GM12891 (cell line): ENCODE measurements at places on chromosomes 16 and 17.

DNA sequence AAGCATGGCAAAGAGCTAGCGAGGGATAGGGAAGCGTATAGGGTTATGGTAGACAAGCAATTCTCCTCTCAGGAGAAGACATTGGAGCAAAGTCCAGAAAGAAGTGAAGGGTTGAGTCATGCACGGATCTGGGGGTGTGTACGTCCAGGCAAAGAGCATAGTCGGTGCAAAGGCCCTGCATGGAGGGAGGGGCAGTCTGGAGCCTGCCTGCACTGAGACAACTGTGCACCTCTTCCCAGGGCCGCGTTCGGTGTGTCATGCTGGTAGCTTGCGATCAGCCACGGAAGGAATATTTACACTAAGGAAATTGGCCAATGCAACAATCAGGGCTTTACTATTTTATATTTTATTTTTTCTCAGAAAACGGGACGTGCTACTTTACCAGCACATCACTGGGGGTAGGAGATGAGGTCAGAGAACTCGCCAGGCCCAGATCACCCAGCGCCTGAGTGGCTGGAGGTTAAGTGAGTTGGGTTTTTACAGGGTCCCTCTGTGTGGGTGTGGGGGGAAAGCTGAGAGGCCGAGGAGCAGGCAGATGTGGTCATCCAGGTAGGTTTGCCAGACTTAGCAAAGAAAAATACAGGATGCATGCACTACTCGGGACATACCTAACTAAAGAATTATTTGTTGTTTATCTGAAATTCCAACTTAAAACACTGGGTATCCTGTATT lies 6.7 kb upstream of the B9D1 start:
- no peak for DNase-seq

GRCh38 chr17:73271072-73271471 lies 9.4 kb upstream of the CPSF4L start:
- peak; percentile 61 for DNase-seq

- no peak for DNase-seq
Measured at GRCh38 chr17:7173687-7174602, 5.2 kb downstream of the ASGR1 start.

- no peak for DNase-seq
Measured at GRCh38 chr17:34424814-34425491, 61.9 kb upstream of the CCL1 start.

DNA sequence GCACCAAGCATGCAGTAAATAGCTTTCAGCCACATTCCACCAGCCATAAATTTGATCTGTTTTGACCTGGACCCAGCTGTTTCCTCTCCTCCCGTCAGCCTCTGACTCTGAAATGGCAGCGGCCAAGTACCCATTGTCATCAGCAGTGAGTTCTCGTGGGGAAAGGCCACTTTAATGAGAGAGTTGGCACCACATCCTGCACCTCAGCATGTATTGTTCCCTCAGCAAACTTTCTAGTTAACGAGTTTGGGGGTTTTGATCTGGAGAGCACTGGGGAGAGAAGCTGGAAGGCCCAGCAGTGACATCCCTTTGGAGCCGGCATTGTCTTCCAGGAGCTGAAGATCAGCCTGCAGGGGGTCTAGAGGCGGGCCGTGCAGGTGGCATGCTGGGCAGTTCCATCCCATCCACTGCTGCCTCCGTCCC lies 84.9 kb downstream of the RPA1 start:
- no peak for DNase-seq

DNA sequence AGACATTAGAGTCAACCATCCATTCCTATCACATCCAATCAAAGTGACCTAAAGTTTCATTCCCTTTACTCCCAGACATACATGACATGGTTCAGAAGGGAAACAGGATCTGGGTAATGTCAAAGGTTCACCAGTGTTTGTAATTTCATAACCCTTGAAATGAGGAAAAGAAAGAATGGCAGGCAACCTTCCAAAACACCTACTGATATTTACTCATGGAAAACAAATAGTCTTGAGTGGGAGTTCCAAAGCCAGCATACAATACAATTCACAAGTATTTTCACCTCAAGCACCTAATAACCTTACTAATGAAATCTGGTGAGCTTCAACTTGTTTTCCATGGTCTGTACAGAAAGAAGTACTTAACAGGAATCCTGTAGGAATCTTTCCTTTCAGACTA lies 72.5 kb upstream of the AXIN2 start:
- DNase-seq = no peak

DNA sequence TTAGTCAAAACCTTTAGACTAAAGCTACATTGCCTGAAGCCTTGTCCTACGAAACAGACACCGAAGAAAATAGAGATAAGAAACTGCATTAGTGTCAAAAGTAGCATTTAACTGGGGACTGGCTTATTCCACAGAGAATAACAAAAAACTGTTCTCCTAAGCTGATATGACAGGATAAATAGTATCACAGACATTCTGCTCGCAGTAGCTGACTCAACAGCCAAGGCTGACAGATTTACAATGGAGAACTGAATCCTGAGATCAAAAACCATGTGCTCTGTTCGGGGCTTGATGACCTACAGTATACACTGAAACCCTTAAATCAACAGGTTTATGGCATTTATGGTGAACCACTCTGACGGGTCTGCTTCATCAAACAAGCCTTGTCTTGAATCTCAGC lies 25.5 kb downstream of the ADAMTS18 start:
- DNase-seq = no peak

DNA sequence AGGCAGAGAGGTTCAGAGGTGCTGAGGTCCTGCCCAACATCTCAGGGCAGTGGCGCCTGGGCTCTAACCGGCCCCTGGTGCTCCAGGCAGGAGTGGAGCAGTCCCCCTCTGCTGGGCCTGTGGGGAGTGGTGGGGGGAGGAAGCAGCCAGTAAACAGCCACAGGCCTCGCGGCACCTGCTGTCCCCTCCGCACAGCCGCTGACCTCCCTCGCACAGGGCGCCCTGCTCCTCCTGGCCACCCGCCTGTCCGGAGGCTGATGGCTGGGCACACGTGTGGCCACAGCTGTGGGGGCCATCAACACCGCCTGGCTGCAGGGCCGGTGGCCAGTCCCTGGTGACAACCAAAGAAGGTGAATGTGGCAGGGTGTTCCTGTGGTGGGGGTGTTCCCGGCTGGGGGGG lies 36.8 kb upstream of the PABPN1L start:
- DNase-seq = no peak

DNA sequence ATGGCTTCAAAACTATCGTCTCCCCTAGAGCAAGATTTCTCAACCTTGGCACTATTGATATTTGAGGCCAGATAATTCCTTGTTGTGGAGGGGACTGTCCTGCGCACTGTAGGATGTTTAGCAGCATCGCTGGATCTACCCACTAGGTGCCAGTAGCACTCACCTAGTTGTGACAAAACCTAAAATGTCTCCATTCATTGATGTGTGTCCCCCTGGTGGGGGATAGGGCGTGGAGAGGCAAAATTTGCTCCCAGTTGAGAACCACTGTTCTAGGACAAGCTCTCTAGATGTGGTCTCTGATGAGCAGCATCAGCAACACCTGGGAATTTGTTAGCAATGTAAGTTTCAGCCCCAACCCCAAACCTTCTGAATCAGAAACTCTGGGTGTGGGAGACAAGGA lies 259.0 kb downstream of the XYLT1 start:
- DNase-seq = no peak

GRCh38 chr17:43994272-43995149 lies 9.9 kb upstream of the NAGS start:
- peak; percentile 71 for DNase-seq

DNA sequence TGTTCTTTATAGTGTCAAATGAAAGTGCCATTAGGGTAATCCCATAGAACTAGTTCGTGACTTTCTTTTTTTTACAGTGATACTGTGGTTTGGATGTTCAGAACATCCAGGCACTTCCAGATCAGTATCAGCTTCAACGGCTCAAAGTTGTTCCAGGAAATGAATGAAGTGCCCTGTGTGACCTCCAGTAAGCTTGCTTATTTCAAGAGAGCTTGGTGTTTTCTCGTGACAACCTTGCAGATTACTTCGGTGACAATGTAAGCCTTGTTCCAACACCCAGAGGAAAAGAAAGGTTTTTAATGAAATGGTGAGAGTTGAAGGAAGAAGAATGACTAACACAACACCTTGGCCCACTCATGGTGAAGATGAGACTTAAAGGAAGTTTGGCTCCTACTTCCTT lies 16.0 kb upstream of the KCNJ16 start:
- DNase-seq = no peak

GRCh38 chr17:48045316-48046001 lies 2.7 kb upstream of the NFE2L1 start:
- DNase-seq = no peak

GRCh38 chr17:29368926-29369325 lies 21.2 kb upstream of the TAOK1 start:
- DNase-seq = no peak

DNA sequence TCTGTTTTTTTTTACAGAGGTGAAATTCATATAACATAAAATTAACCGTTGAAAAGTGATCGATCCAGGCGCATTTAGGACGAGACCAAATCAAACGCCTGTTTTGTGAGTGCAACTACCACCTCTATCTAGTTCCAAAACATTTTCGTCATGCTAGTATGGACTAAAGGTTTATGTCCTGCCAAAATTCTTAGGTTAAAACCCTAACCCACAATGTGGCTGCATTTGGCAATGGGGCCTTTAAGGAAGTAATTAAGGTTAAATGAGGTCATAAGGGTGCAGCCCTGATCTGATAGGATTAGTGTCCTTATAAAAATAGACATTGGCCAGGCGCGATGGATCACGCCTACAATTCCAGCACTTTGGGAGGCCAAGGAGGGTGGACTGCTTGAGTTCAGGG lies 32.8 kb upstream of the RCVRN start:
- DNase-seq = no peak

DNA sequence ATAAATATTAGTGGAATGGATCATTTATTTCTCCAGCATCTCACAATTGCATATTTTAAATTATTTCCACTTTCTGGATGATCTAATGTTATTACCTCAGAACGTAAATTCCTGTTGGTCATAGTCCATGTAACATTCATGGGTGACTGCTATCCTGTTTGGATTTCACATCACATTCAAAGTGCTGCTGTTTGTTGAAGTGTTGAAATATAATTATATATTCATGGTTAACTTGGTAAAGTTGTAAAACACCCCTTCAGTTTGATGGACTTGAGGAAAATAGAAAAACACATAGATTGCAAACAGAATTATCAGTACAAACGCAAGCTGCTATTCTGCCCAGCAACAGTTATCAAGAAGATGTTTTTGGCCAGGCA lies 59.6 kb downstream of the TANGO6 start:
- DNase-seq = no peak

- DNase-seq = no peak
Measured at GRCh38 chr16:28011971-28012445, 51.5 kb downstream of the GSG1L start.

DNA sequence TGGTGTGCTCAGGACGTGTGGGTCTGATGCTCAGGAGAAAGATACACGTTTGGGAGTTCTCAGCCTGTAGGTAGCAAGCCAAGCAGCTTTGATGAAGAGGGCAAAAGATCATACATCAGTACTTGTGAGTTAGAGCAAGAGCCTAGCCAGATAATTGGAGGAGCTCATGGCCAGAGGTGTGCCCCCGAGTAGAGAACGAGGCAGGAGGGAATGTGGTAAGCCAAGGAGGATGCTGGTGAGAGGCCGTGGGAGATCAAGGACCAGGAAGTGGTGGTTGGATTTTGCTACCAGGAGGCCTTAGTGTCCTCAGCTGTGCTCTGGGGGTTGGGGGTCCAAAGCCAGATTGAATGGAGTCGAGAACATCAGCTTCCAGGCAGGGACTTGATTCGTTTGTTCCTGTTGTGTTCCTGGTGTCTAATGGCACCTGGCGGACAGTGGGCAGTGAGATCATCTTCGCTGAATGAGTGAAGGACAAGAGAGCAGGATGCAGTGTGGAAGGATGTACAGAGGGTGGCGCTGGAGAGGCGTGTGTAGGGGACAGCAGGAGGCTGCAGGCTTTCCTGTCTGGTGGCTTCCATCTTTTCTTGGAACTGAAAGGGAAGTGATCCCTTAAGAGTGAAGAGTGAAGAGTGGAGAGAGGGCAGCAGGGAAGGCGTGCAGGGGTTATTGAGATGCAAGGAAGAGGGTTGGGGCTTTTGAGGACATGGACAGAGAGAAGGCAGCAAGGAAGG lies 11.6 kb downstream of the FBXL19 start:
- no peak for DNase-seq

DNA sequence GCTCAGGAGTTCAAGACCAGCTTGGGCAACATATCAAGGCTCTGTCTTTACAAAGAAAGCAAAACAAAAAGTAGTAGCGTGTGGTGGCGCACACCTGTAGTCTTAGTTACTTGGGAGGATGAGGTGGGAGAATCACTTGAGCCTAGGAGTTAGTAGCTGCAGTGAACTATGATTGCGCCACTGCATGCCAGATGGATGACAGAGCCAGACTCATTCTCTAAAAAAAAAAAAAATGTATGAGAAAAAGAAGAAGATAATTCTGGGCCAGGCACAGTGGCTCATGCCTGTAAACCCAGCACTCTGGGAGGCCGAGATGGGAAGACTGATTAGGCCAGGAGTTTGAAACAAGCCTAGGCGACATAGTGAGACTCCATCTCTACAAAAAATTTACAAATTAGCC lies 28.5 kb downstream of the STAT5B start:
- DNase-seq = no peak

DNA sequence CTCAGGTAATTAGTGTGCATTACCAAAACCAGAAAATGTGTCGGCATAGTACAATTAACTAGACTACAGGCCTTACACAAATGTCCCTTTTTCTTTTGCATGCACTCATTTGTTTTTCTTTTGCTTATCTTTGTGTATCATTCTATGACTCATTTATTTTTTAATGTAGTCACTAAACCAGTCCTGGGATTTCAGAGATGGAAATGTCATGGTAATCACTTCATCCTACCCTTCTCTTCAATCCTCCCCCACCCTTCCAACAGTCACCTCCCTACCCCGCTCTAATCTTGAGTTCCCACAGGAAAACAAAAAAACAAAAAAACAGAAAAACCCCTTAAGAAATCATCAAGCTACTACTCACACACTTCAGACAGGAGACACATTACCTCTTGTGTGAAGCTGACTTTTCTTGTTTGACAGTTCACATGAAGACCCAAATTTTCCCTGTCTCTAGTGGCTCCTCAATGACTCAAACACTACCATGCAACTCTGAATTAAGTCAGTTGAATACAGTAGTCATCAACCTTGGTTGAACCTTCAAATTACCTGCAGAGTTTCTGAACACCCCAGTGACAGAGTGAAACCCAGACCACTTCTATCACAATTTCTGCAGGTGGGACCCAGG lies 242.4 kb upstream of the SALL1 start:
- DNase-seq = no peak

DNA sequence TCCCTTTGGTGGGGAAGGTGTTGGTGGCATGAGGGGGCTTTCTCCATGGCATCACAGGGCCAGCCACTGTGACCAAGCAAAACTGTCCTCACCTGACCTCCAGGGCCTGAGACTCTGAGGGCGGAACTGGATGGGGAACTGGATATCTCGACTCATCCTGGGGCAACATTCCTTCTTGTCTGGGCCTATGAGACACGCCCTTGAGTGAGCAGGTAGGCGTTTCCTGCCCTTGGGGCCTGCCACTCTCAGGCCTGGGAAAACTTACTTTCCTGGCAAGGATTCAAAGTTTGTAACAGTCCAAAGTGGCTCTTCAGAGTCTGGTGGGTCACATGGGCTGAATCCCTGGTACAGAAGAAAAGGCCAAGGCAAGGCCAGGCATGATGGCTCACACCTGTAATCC lies 9.6 kb downstream of the MT1X start:
- DNase-seq = no peak

GRCh38 chr16:17358355-17358754 lies 112.4 kb downstream of the XYLT1 start:
- no peak for DNase-seq

- no peak for DNase-seq
Measured at GRCh38 chr17:77957235-77957856, 1.2 kb upstream of the TNRC6C start.

- DNase-seq = no peak
Measured at GRCh38 chr17:38403491-38403890, 24.8 kb upstream of the ARHGAP23 start.

GRCh38 chr17:45369421-45369820 lies 52.6 kb upstream of the MAP3K14 start:
- no peak for DNase-seq
